ENCODE measurements at places on chromosomes 11 and 22.

DNA sequence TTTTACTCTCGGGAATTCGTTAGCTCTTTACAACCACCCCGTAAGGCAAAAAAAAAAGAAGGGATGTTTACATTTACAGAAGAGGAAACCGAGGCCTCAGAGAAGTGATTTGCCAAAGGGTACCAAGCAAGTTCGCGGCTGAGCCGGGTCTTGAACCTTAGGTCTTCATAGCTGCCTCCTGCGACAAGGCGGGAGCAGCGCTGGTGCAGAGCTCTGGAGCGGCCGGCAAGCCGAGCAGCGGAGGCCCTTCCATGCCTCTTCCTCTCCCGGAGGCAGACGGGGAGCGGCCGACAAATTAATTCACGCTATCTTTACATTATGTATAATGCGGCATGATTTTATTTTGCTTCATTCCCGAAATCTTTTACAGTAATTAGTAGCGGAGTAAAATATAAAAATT lies 536.3 kb downstream of the INSC start:
- no peak for DNase-seq

DNA sequence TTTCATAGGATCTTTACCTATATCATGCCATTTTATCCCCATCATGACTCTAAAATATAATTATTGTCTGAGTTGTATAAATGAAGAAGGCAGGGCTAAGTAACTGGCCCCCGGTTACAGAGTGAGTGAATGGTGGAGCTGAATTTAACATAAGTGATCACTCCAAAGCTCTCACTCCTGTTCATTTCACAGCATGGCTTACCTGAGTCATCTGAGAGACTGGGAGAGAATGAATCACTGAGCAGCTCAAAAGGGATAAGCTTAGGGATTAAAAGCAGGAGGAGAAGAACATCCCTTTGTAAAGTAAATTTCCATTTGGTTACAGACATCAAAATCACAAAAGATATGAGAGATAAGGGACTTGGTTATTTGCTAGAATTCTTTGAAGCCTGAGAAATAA lies 294.0 kb upstream of the CTSC start:
- DNase-seq: no peak

- DNase-seq: no peak
Observed at GRCh38 chr22:30127749-30128166, 47.5 kb downstream of the HORMAD2 start.

DNA sequence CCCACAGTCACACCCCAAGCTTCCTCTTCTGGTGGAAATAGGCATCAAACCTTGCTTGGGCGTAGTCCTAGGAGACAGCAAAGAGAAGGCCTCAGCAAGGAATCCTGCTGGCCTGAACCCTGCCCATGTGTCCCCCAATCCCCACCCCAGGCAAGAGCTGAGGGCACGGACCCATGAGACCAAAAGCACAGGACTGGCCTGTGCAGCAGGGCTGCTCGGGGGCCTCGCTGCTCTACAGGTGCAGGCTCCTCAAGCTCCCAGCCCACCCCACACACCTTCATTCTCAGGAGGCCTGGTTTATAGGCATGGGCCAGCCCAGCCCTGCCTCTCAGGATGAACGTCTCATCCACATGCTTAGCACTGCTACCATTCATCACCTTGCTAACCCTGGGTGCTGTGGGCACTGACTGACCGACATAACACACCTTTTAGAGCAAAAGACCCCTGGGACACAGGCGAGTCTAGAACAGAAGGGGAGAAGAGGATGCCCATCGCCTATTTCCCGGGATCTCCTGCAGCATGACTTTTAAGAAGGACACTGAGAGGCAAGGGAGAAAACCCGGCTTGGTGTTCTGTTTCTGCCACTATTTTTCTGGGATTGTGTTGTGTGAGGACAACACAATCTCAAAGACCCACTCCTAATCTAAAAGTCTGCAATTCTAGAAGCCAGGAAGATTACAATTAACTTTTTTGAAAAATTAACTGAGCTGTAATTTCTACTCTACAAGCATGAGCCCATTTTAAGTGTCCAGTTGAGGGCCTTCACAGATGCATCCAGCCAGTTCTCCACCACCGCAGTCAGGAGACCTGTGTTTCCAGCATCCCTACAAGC lies 15.4 kb downstream of the TCIRG1 start:
- DNase-seq: no peak

DNA sequence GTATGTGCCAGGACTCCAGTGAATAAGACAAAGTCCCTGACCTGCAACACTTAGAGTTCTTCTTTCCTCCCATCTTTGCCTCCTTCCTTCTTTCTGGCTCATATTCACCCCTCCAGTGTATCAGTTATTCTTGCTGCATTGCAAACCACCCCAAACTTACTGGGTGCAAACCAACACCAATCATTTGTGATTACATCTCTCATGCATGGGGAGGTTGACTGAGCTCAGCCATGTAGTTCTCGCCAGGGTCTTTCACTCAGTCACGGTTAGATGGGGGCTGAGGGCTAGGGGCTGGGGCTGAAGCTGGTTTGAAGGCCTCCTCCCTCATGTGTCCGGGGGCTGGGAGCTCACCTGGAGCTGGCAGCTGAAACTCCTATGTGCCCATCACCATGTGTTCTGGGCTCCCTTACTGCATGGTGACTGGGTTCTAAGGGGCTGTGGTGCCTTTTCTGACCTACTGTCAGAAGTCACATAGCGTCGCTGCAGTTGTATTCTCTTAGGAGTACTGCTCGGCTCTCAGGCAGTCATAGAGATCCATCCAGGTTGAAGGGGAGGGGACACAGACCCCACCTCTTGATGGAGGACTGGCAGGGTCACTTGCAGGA lies 35.0 kb upstream of the CACNG2 start:
- DNase-seq: no peak

DNA sequence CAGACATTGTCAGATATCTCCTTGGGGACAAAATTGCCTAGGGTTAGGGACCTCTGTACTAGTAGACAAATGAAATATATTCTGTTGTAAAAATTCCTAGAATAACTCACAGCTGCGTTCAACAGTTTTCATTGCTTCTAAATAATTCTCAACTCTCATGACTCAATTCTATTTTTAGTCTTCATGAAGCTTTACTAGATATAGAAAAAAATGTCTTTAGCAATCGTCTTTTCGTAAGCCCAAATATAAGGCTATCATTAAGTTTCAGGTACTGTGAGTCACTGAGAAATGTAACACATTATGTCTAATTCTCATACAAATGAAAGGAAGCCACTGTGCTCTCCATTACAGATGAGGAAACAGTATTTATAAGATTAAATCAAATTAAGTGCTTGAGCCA lies 6.4 kb downstream of the MMP12 start:
- DNase-seq: no peak

DNA sequence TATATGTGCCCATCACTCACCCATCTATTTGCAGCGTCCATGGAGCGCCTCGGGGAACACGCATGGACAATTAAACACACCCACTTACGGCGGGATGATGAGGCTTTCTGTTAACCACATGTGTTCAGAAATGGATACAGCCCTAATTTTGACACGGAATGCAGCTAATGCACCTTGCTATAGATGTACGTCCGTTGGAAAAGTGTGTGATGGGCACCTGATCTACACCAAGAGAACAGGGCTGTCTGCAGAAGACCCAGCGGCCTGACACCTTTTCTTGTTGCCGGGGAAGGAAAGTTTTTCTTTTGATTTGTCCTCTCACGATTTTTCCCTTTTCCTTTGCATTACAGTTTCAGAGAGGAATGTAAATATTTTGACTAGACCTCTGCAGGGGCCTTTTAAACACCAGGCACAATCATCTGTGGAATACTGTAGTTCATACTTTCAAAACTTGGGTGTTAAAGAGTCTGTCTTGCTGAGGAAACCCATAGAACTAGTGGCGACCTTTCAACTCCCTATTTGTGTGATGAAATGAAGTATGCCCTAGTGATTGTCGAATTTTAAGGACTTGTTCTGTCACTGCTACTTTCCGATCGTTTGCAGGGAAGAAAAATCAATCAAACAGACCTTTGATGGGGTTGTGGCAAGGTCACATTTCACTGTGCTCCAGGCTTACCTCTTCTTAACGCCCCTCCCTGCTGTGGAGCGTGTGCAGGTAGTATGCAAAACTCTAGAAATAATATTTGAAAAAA lies 16.5 kb upstream of the PAX6 start:
- no peak for DNase-seq
